Stimulated activated memory B cell treated with anti-CD40 and anti-IgM and Interleukin-4, amounts not matched to agents 10 μg/mL and 1 μg/mL and 100 μg/mL, for 72 hours (primary cell): ENCODE measurements at places on chromosomes 5 and 9.

DNA sequence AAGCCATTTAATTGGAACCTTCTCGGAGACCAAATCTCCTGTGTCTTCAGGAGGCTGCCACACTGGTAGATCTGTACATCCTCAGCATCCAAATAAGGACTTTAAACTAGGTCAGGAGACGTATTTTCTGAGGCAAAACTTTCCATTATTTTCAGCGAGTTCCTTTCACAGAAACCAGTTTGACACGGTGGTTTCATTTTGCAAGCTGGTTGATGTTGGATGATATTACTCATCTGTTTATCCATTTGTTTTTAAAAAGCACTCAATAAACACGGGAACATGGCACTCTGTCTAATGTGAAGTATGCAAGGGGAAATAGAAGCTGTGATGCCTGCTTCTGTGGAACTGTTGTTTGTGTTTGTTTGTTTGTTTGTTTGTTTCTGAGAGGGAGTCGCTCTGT, 199.6 kb downstream of the ERCC6L2 start:
- H3K4me1 ChIP-seq: no peaks in the 10 kb centered on the region
- H3K36me3 ChIP-seq: no peaks in the 10 kb centered on the region
- no peak for ATAC-seq
- H3K4me3 ChIP-seq: no peak overlapping the region

DNA sequence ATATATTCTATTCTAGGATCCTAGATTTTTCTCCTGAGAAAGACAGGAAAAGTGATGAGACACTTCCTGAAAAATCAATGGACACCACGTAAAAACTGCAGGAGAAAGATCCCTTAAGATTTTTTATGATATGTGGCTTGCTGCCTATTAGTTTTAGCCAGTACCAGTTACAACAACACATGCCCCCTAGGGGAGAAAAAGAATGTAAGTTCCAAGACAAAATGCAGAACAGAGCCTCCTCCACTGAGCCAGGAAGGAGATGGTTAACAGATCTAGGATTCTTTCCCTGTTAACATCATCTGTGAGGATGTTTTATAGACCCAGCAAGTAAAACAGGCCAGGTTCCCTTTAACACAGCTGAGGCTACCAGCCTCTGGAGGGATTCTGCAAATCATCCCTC, 574.7 kb downstream of the TLE4 start:
- peaks cover 21% of the 10 kb centered on the region for H3K4me1 ChIP-seq
- no peak for ATAC-seq
- peak overlapping the region; percentile 11 for H3K27ac ChIP-seq
- no peak overlapping the region for H3K4me3 ChIP-seq
- H3K36me3 ChIP-seq: peaks cover 22% of the 10 kb centered on the region

DNA sequence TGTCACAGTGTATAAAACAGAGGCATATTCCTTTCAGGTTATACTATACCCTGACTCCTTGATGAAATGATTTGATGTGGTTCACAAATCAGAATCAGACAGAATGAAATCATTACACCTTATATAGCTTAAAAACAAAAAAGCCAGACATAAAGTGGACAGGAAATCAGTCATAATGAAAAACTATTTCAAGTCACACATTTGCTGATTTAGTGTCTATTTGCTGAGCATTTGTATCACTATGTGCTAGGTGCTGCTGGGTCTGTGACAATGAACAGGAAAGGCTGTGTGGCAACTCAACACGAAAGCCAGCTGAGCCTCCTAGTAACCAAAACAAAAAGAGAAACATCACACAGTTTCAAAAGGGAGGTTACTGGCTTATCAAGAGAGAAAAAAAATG, 194.0 kb downstream of the EFNA5 start:
- no peaks in the 10 kb centered on the region for H3K36me3 ChIP-seq
- no peaks in the 10 kb centered on the region for H3K4me1 ChIP-seq
- H3K27ac ChIP-seq: no peak overlapping the region
- ATAC-seq: no peak
- H3K27me3 ChIP-seq: no peaks in the 10 kb centered on the region

DNA sequence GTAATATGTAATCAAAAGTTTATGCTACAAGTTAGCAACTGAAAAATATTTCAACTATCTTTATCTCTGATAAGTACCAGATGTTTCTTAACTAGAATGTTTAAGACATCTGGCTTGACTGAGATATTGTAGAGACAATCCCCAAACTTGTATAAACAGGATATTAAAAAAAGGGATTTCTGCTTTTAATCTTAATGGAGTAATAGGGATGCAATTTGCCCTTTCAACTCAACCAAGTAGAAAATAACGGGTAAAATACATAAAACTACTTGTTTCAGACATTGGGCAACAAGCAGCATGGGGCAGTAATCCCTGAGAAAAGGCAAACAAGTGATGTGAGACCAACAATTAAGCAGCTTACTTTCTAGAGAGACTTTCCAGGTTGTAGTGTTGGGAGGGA, 9.4 kb upstream of the ADAMTS12 start:
- H3K27me3 ChIP-seq: peaks cover 15% of the 10 kb centered on the region
- no peak overlapping the region for H3K4me3 ChIP-seq
- no peaks in the 10 kb centered on the region for H3K4me1 ChIP-seq
- ATAC-seq: no peak

DNA sequence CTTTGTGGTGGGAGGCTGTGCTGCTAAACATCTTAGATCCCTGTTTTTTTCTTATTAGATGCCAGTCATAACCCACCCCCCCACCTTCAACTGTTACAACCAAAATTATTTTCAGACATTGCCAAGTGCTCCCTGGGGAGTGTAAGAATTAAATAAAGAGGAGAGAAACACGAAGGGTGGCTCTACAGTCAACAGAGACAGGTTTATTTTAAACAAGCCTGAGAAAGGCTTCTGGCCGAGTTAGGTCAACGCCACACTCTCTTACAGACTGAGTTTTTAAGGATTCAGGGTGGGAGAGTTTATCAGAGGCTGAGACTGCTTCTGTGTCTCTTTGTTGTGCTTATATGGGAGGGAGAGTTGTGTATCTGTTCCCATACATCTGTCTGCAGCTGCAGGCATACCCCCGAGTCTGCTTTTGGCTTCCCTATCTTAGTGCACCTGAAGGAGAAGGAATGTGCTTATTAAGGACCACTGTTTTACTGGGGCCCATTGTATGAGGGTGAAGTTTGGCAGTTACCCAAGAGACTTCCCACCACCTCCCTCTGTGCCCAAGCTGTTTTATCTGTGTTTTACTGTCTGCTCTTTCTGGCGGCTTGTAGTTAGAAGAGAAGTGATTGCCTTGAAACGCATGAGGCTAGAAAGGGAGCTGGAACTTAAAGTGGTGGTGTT, 11.4 kb upstream of the GDA start:
- no peaks in the 10 kb centered on the region for H3K36me3 ChIP-seq
- no peak overlapping the region for H3K4me3 ChIP-seq
- no peaks in the 10 kb centered on the region for H3K4me1 ChIP-seq
- no peak for ATAC-seq

DNA sequence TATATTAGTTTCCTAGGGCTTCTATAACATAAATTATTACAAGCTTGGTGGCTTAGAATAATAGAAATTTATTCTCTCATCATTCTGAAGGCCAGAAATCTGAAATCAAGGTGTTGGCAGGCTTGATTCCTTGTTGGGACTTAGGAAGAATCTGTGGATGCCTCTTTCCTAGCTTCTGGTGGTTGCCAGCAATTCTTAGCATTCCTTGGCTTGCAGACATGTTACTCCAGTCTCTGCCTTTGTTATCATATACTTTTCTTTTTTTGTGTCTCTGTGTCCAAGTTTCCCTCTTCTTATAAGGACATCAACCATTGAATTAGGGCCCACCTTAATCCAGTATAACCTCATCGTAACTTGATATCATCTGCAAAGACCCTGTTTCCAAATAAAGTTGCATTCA, 31.4 kb downstream of the CTNNA1 start:
- H3K27me3 ChIP-seq: no peaks in the 10 kb centered on the region
- no peak overlapping the region for H3K4me3 ChIP-seq
- peaks cover 12% of the 10 kb centered on the region for H3K4me1 ChIP-seq
- no peak overlapping the region for H3K27ac ChIP-seq
- peaks cover 44% of the 10 kb centered on the region for H3K36me3 ChIP-seq

- no peak for ATAC-seq
- peaks cover under 1% of the 10 kb centered on the region for H3K4me1 ChIP-seq
- no peaks in the 10 kb centered on the region for H3K27me3 ChIP-seq
- H3K4me3 ChIP-seq: no peak overlapping the region
- no peak overlapping the region for H3K27ac ChIP-seq
- H3K36me3 ChIP-seq: no peaks in the 10 kb centered on the region
These were observed 182.8 kb downstream of the GADD45G start for GRCh38 chr9:89787595-89787994.

DNA sequence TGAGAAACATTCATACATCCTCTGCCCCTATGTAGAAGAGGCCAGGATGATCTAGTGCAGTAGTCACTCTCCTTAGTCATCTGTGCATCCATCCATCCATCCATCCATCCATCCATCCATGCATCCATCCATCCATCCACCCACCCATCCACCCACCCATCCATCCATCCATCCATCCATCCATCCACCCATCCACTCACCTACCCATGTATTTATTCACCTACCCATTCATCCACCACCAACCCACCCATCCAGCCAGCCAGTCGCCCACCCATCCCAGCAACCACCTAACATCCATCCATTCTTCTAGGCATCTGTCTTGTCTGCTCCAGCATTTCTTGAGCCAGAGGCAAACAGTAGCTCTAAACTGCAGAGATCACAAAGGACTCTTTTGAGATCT, 87.1 kb downstream of the MSX2 start:
- H3K4me3 ChIP-seq: no peak overlapping the region
- H3K4me1 ChIP-seq: no peaks in the 10 kb centered on the region
- ATAC-seq: no peak
- peaks cover 7% of the 10 kb centered on the region for H3K36me3 ChIP-seq

DNA sequence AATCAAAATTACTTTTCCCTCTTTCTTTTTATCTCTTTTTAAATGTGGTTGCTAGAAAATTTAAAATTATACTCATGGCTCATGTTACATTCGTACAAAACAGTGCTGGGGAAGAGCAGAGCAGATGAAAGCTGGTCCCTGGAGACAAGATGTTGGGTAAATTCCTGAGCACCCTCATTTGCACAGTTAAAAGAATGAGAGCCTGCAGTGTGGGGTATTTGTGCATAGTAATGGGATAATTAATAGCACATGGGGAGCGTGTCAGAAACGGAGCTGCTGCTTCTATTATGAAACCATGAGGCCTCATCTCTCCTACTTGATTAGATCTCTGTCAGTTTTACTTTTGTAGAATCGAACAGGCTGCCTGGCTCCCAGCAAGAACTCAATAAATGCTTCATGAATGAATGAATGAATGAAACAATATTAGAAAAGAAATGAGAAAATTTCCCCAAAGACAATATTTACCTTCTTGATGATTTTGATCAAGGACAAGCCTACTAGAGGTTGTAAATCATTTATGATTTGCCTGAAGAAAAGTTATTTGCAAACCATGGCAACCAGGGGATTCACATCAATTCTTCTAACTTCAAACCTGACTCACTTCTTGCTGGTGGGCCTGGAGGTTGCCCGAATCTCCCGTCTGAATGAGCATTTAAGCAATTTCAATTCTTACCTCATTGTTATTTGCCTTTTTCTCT, 177.2 kb upstream of the TUT7 start:
- H3K4me3 ChIP-seq: no peak overlapping the region
- no peaks in the 10 kb centered on the region for H3K36me3 ChIP-seq
- peaks cover 30% of the 10 kb centered on the region for H3K27me3 ChIP-seq
- no peak for ATAC-seq

DNA sequence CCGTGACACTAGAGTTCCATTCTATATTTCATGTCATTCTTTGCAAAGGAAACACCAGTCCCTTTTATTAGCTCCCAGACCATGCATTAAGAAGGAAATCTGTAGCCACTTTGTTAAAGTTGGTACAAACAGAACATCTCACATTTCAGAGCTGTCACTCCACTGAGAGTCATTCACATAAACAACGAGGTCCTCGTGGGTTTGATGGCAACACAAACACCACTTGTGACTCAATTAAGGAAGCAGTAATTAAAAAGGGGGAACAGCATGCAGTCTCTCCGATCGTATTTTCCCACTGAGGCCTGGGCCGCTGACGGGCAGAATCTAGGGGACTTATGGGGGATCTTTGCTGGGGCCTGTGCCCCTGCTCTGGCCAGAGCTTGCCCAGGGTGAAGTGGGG, 94.2 kb upstream of the ZNF618 start:
- no peak overlapping the region for H3K4me3 ChIP-seq
- H3K4me1 ChIP-seq: no peaks in the 10 kb centered on the region
- no peak for ATAC-seq
- H3K36me3 ChIP-seq: no peaks in the 10 kb centered on the region

DNA sequence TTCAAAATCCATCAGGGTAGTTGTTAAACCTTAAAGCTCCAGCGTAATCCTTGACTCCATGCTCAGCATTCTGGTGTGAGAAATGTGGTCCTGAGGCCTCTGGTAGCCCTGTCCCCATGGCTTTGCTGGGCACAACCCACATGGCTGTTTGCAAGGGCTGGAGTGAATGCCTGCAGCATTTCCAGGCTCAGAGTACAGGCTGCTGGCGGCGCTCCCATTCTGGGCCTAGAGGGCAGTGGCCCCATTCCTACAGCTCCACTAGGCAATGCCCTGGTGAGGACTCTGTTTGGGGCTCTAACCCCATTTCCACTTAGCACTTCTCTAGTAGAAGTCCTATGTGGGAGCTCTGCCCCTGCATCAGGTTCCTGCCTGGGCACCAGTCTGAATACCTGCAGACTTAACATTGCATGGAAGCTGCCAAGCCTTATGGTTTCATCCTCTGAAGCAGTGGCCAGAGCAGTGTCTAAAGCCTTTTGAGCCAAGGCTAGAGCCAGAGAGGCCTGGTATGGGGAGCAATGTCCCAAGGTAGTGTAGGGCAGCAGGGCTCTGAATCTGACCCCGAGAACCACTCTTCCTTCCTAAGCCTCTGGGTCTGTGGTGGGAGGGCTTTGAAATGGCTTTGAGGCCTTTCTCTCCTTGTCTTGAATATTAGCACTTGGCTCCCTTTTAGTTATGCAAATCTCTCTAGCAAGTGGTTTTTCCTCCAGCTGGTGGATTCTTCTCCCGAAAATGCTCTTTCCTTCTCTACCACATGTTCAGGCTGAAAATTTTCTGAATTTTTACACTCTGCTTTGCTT, 5.8 kb upstream of the ALDH1A1 start:
- H3K4me1 ChIP-seq: no peaks in the 10 kb centered on the region
- ATAC-seq: no peak
- H3K27ac ChIP-seq: no peak overlapping the region
- H3K4me3 ChIP-seq: no peak overlapping the region

GRCh38 chr5:128083811-128084227, 253 bp downstream of the SLC12A2 start:
- peaks cover 62% of the 10 kb centered on the region for H3K4me1 ChIP-seq
- peak overlapping the region; percentile 94 for H3K27ac ChIP-seq
- peaks cover 31% of the 10 kb centered on the region for H3K36me3 ChIP-seq
- peak overlapping the region; percentile 90 for H3K4me3 ChIP-seq
- ATAC-seq: peak; percentile 69
